NCI-H1105 (cell line): ENCODE measurements at places on chromosomes 1 and 21.

DNA sequence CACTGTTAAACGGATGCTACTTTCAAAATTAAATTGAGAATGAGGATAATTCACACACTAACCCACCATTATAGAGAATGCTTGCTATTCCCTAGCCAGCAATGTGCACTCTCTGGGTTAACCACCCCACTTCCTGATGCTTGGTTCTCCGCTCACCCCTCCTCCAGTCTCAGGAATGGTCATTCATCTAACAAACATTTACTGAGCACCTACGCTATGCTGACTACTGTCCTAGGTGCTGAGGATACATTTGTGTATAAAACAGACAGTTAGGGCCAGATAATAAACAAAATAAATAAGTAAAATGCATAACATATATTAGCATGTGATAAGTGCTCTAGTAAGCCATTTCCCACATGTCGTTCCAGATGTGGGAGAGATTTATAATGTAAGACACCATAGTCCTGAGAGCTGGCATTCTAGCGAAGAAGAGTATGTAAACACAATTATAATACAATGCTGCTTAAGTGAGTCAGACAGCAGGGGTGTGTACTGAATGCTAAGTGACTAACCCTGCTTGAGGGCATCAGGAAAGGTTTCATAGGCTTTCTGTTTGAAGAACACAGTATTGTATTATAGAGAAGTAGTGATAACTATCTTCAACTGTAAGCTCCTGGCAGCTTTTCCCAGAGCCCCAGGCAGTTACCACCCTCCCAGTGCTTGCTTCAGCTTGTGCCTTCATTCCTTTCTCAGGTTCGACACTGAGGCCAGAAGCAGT, 126.7 kb upstream of the CACHD1 start:
- peak; percentile 7 for DNase-seq

DNA sequence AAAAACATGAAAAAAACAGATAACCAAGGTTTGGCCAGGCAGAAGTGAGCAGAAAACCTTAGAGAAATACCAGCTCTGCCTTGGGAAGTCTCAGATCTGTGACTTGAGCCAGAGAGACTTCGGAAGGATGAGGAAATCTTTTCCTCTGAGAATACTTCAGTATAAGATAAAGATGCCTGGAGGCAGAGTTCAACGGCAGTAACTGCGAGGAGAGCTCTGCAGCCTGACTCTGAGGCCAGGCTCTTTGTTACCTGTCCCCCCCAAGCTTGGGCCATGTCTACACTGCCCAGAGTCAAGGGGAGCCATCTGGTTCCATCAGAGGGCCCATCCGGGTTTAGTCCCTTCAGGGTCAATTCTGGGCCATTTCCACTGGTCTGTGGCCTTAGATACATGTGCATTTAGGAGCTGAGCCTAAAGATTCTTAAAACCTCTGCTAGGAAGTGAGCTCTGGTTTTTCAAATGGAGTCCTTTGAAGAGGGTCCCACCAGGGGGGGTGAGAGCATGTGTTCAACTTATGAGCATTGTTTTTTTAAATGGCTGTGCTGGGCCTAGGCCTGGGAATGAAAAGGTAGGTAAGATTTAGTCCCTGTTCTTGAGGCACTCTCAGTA, 8.7 kb downstream of the KIRREL1 start:
- DNase-seq, result no peak

DNA sequence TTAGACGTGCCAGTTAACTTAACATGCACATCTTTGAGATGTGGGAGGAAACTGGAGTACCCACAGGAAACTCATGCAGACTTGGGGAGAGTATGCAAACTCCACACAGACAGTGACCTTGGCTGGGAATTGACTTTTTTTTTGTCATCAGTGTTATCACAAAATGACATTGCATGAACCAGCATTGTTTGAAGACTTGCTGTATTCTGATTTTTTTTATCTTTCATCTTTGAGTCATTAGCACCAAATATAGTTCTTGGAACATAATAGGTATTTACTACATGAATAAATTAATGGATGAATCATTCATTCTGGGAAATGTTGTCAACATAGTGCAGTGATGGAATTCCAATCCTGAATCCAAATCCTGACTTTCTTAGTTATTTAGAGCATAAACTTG, 77.0 kb downstream of the ATF6 start:
- DNase-seq, result no peak

DNA sequence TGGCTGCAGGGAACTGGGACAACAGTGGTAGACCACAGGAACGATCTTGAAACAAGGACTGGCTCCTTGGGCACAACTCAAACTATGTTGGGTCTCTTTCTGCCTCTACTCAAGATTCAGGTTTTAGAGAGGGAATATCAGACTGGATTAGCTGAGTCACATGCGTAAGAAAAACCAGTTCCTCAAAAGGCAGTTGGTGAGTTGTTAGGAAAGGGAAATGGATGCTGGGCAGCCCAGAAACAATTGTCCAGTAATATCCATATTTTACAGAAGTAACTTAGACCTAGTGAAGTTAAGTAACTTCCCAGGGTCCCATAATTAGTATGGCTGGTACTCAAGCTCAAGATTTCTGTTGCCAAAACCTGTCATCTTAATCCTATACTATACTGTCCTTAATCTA, 27.0 kb upstream of the TMEM39B start:
- no peak for DNase-seq

- DNase-seq, result no peak
Observed at GRCh38 chr1:203178083-203178482, 2.5 kb upstream of the MYBPH start.

- DNase-seq, result no peak
Observed at GRCh38 chr1:107252271-107252670, 111.4 kb downstream of the NTNG1 start.

DNA sequence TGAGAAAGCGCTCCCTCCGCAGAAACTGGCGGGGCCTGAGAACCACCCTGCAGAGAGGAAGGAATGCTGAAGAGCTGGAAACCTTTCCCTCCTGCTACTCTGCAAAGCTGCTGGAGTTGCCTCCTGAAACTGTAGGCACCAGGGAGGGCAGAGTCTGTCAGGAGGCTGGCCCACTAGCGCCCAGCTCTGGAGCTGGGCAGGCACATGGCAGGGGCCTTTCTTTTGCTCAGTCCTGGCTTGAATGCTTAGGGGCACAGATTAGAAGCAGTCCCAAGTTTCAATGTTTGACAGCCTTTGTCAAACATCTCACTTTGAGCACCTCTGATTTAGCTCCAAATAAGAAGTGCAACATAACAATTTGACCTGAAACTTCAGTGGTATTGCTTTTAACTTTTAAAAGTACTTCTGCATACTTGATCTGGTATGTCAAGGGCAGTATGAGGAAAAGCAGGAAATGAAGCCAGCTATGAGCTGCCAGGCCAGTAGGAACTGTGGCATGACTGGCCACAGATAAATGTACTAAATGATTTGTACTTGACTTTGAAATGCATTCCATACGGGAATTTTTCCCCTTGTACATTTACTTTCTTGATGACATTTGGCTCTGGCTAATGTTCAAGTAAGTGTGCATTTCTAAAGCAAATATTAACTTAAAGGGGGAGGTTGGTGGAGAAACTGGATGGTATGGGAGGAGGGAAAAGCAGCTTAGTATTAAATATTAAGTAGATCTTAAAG, 7.2 kb downstream of the C1orf116 start:
- no peak for DNase-seq

GRCh38 chr1:9490605-9491339, 48.5 kb upstream of the SLC25A33 start:
- peak; percentile 71 for DNase-seq

GRCh38 chr1:212605441-212606394, 2.8 kb upstream of the ATF3 start:
- no peak for DNase-seq

- no peak for DNase-seq
Observed at GRCh38 chr1:198764748-198765147, 125.9 kb downstream of the PTPRC start.

GRCh38 chr1:153967107-153967999, at the start of gene CREB3L4:
CREB3L4 (plus strand) TSS chr1:153967902; CDS start chr1:153968526, 624 bp downstream.
- peak; percentile 98 for DNase-seq

GRCh38 chr1:115310581-115311473, 27.2 kb downstream of the NGF start:
- DNase-seq, result no peak

DNA sequence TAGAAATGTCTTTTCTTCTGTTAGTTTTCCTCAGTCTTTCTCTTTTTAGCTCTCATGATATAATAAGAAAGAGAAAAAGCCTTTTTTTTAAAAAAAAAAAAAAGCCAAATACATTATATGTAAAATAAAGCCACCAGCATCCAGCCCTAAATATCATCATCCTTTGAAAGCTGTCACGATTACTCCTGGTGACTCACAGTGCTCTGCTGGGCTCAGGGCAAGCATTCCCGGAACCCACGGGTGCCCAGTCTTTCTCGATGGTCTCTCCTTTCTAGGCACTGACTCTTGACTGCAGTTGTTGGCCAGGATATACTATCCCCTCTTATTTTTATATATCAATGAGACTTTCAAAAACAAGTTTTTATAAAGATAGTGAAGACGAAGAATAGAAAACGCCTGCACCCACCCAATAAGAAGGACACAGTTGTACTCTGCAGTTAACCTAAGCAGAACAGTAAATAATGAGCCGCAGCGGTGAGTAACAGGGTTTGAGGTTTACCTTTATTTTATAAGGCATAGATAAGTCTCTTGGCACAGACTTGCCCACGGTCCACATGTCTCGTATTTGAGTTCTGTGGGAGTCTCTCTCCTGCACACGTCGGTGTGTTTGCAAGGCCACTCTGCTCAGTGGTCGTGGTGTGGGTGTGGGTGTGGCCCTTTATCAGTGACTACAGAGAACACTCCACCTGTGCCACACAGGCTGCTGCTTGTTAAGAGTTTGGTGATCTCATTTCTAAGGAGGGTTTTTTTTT, 15.7 kb upstream of the MX2 start:
- no peak for DNase-seq

GRCh38 chr1:25803368-25803767, 3.4 kb downstream of the SELENON start:
- no peak for DNase-seq

DNA sequence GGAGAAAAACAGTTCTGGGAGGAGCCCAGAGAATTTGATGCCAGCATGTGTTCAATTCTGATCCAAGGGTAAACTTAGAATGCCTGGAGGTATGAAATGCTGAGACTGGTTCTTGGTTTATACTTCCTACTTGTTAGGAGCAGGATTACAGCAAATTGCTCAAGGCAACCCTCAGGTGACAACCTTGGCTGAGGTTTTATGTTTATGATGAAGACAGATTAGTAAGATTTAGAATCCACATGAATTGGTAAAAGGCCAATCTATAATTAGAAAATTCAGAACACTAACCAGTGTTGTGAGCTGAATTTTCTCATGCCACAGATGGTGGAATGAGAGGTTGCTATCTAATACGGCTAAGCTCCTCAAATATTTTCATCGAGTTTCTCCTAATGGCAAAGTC, 235.3 kb upstream of the NRIP1 start:
- DNase-seq, result no peak

GRCh38 chr21:18760247-18760646, 356.7 kb upstream of the TMPRSS15 start:
- DNase-seq, result peak; percentile 40

DNA sequence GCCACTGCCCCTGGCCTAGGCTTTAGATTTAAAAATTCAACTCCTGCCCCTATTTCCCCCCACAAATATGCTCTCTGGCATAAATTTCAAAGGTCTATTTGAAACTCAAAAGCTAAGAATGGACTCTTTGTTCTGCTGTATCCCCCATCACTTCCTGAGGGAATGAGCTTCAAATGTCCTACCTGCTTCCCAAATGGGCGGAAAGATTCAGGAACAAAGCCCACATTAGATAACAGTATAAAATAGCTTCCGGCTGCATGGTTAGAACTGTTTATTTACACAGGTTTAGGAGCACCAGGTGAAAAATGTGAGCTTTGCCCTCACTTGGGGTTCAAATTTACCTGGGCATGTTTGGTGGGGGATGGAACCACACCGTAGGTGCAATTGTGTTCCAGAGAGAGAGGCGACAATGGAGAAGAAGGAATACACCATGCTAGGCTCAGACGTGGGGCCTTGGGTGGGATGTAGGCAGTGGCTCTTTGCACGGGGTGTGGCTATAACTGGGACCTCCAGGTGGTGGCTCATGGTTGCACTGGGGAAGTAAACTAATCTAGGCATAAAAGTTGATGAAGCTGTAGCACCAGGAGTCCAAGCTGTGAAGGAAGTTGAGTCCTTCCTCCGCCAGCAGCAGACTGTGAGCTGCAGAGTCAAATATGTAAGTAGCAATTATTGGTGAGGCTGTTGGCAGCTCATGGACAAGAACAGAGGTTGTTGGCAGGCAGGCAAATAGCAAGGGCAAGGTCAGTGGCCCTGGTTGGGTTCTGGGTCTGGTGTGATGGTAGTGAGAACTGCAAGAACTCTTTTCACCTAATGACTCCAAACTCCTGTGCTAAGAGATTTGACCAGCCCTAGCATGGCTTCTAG, 41.5 kb upstream of the SRSF10 start:
- no peak for DNase-seq
